ENCODE measurements at places on chromosomes 12 and 14. TPM values are rescaled to one million over a fixed set of nuclear protein-coding genes. Genes with fewer than 3 reads are reported as not detected.

DNA sequence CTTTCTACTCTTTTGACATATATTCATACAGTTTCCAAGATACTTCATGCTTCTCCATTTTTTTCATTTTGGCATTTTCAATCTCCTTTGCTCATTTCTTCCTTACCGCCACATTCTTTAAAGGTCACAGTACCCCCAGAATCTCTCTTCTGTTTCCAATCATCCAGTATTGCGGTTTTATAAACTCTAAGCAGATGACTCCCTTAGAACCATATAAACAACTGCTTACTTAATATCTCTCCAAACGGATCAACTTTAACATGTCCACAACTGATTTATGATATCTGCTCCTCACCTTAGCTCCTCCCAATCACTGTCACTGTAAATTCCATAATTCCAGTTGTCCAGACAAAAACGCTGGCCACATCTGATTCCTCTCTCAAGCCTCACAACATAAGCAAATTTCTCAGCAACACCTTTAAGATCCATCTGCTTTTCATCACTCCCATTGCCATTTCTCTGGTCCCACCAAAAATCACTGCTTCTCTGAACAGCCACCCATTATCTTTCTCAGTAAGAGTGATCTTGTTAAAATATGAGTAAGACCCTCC is 49.6 kb downstream of the HNRNPC start:
- H3K27me3 ChIP-seq: no peaks in the 10 kb centered on the region
- H3K36me3 ChIP-seq: peaks cover 100% of the 10 kb centered on the region
- H3K4me1 ChIP-seq: peaks cover 28% of the 10 kb centered on the region
- DNase-seq: no peak
- H3K4me3 ChIP-seq: no peak overlapping the region

Gene C1QL4
- total RNA-seq: not detected

DNA sequence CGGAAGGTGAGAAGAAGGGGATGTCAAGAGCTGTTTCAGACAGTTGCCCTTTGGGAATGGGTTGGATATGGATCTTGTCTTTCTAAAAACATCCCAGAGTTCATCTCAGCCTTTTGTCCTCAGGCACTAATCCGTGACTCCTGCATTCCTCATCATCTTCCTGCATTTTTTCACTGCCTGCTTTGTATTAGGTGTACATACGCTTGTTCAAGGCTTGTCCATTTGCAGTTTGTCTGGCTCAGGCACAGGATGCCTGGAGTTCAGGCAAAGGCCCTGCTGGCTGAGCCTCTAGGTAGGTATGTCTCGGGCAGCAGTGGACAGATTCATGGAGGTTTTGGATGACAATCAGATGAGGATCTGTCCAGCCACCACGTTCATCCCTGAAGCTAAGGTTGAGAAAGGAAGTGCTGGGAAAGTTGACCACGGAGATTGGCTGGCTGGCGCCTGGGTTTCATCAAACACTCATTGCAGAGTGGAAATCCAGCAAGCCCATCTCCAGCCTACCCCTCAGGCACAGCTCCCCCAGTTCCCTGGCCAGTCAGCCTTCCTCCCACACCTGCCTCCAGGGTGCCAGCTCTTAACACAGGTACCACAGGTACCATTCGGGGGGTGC is 12.4 kb upstream of the TMEM106C start:
- no peak for DNase-seq
- H3K4me3 ChIP-seq: no peak overlapping the region
- H3K36me3 ChIP-seq: no peaks in the 10 kb centered on the region
- no peak overlapping the region for H3K27ac ChIP-seq

Gene CAPZA3
- not detected for total RNA-seq

DNA sequence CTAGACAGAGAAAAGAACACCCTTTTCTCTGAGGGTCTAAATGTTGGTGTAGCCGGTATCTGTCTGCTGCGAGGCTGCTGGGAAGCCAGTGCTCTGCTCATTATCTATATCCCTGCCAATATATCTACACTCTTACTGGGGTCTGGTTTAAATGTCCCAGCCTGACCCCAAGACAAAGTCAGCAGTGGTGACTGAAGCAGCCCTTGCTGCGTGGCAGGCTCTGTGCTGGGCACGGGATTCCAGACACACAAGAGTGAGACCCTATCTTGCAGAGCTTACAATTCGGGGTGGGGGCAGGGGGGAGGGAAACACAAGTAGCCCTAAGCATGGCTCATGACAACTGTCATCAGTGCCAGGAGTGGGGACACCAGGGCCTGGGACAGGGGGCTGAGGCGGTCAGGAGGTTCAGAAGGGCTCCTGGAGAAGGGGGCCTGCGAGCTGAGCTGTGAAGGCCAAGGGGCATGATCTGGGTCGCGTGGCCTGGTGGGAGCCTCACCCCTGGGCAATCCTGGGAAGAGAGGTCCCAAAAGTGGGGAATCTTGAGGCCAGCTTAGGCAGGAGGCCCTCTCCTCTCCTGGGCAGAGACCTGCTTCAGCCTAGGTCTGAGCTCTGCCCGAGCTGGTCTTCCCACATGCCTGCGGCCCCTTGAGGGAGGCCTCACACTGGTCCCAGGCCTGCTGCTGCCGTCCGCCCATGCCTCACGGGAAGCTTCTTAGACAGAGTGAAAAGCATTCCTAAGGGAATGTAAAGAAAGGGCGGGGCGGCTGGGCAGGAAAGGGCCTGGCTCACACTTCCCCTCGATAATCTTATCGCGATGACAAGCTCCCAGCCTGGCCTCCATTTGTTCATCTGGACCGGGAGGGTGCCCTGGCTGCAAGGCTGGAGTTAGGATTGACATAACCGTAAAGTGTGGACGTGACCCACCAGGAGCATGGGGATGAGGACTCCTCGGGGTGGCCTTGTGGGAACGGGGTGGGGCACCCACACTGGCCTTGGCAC is 7.3 kb upstream of the RCOR1 start:
- H3K4me3 ChIP-seq: no peak overlapping the region
- no peaks in the 10 kb centered on the region for H3K36me3 ChIP-seq
- no peak overlapping the region for H3K27ac ChIP-seq
- H3K27me3 ChIP-seq: no peaks in the 10 kb centered on the region
- DNase-seq: no peak

DNA sequence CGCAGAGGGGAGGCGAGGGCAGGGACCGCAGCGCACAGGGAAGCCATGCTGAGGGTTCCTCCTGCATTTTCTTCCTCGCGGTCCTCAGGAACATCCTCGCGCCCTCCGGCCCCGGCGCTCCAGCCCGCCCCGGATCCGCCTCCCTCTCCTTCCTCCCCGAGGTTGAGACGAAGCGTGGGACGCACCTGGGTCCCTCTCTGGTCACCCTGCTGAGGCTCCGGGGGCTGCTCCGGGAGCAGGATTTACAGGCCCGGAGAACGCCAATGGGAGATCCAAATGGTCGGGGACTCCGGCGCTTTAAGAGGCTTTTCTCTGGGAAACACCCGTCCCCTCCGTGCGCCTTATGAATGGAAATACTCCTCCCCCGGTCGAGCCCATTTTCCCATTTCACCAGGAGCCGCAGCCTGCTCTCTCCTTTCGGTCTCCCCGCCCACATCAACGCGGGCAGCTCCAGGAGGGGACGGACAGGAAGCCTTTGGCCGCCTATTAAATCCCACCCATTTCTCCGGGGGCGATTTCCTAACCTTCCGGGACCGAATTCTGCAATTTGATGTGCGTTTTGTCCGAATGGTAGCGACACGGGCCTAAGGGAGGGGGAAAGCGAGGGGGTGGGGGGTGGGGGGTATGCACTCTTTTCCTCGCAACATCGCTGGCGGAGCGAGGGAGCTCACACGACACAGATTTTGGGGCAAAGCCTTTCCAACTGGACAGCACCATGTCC is at the start of gene UNC79:
Gene UNC79, plus strand, starts transcription at position 625 of the 721 bp plus-strand sequence. Its CDS starts 91 bp downstream, at position 716.
- peaks cover 45% of the 10 kb centered on the region for H3K27me3 ChIP-seq
- no peaks in the 10 kb centered on the region for H3K4me1 ChIP-seq
- H3K36me3 ChIP-seq: no peaks in the 10 kb centered on the region
- no peak within 1 kb of the TSS for H3K27ac ChIP-seq
- H3K4me3 ChIP-seq: no peak within 1 kb of the TSS

DNA sequence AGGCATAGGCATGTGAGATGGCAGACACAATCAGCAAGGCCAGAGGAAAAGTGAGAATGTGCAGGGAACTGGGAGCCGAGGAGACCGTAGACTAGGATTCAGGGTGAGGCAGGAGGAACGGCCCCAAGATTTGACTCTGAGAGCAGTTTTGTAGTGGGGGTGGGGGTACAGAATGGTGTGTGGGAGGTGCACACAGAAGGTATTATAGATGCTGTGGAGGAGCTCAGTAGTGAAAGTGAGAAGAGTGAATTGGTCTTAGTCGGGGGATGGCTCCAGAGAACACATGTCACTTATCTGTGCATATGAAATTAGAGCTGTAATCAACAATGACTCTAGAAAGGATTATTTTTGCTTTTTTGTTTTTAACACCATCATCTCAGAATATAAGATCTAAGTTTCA is 11.9 kb downstream of the ZNF664 start:
- H3K4me3 ChIP-seq: no peak overlapping the region

Measured in upper lobe of right lung (tissue), 1 donor.